Activated T-helper 1 cell treated with anti-CD3 and anti-CD28 coated beads, Interleukin-12 subunit alpha, Interleukin-12 subunit beta, Interleukin-2, Interleukin-4 antibody, amounts not matched to agents 30 ng/mL and 10 ng/mL and 1 ng/mL, durations not matched to agents 14 hours and 24 hours and 36 hours (primary cell): ENCODE measurements at places on chromosomes 6 and 20. TPM values are rescaled to one million over a fixed set of nuclear protein-coding genes. Genes with fewer than 3 reads are reported as not detected.

The TFAP2D gene
- total RNA-seq: not detected in 2 replicates

The ASIP gene
- not detected in 2 replicates for total RNA-seq

The CRISP3 gene
- total RNA-seq: not detected in 2 replicates

The TLDC2 gene
- not detected in 2 replicates for total RNA-seq

The NRN1 gene
- 2.8 and 3.0 TPM in 2 replicates for total RNA-seq

The MYMX gene
- not detected in 2 replicates for total RNA-seq

The KHDC1L gene
- total RNA-seq: not detected in 2 replicates

- H3K4me1 ChIP-seq: peaks cover 44% of the 10 kb centered on the region
- no peak overlapping the region for H3K4me3 ChIP-seq
- peak overlapping the region; percentile 62 for H3K27ac ChIP-seq
Measured at GRCh38 chr6:142833054-142833453, 111.9 kb downstream of the HIVEP2 start.

DNA sequence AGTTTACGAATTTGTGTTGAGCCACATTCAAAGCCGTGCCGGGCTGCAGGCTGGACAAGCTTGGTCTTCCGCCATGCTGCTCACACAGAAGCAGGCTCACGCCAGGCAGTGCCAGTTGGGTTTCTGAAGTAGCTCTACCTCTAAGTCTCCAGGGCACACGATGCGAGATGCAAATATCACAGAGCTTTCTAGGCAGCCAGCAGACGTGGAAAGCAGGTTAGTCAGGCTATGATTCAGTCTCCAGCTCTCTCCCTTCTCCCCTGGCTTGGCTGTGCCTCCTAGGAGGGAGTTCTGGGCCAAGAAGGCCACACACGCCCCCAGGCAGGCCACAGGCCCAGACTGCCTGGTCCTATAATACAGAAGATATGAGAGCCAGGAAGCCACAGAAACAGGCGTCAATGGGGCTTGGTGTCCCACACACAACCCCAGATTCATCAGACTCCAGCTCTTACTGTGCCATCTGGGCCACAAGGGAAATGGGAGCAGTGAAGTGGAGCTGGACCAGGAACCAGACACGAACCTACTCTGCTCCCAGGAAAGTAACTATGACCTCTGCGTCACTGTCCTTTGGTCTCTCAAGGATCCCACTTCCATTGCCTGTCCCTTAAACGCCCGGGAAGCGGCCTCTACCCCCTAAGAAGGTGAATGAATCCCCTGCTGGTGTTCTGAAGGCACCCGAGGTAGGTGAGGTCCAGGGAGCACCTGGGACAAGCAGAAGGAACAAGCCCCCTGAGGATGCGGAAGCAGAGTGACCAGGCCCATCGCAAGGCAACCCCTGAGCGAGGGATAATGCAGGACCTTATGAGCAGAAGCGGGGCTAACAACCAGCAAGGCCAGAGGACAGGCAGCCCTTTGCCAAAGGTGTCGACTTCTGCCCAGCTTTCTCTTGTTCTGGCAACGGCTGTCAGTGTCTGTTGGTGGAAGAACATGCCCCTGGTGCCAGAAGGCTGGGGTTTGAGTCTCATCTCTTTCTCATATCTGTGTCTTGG is 61.2 kb downstream of the GFOD1 start:
- peak overlapping the region; percentile 6 for H3K4me3 ChIP-seq
- peak overlapping the region; percentile 55 for H3K27ac ChIP-seq
- no peak for DNase-seq
- H3K27me3 ChIP-seq: no peaks in the 10 kb centered on the region
- peaks cover 5% of the 10 kb centered on the region for H3K36me3 ChIP-seq

DNA sequence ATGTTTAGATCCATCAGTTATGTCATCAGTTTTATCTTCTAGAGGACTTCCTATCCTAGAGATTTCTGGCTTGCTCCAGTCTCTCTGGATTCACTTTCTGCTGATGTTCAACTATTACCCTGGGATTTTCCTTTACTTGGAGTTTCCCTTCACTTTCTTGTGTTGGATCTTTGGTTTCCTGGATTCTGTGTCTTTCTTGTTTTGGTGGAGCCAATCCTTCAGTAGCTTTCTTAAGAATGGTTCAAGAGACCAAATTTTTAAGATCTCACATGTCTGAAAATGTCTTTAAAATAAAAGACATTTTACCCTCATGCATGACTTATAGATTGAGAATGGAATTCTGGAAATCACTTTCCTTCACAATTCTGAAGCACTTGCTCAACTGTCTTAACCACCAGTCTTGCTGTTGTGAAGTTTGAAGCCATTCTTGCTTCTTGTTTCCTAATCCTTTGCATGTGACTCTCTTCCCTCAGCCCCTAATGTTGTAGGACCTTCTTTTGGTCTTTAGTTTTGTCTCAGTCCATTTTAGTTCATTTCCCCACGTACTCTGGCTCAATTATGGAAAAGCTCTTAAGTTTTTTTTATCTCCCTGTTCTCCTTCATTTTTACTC is 87.9 kb downstream of the ARID1B start:
- H3K36me3 ChIP-seq: peaks cover 2% of the 10 kb centered on the region
- DNase-seq: no peak
- no peaks in the 10 kb centered on the region for H3K27me3 ChIP-seq
- peak overlapping the region; percentile 32 for H3K27ac ChIP-seq
- H3K4me1 ChIP-seq: peaks cover 60% of the 10 kb centered on the region
- no peak overlapping the region for H3K4me3 ChIP-seq

DNA sequence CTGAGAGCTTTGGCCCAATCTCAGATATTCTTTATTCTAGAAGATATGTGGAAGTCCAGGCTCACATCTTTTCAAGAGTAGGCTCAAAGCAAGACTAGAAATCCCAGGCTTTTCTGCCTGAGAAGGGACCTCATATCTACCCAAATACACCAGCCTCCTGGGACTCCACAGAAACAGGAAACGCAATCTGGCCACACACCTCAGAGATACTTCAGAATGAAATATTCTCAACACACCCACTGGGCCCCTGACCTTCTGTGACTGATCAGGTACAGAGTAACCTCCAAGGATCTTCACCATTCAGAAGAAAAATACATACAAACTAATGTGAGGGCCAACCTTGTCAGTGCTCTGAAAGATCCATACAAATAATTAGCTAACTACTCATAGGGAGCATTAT is 183.2 kb downstream of the HIVEP2 start:
- H3K27me3 ChIP-seq: no peaks in the 10 kb centered on the region
- peaks cover 11% of the 10 kb centered on the region for H3K4me1 ChIP-seq
- no peak overlapping the region for H3K4me3 ChIP-seq
- DNase-seq: no peak

DNA sequence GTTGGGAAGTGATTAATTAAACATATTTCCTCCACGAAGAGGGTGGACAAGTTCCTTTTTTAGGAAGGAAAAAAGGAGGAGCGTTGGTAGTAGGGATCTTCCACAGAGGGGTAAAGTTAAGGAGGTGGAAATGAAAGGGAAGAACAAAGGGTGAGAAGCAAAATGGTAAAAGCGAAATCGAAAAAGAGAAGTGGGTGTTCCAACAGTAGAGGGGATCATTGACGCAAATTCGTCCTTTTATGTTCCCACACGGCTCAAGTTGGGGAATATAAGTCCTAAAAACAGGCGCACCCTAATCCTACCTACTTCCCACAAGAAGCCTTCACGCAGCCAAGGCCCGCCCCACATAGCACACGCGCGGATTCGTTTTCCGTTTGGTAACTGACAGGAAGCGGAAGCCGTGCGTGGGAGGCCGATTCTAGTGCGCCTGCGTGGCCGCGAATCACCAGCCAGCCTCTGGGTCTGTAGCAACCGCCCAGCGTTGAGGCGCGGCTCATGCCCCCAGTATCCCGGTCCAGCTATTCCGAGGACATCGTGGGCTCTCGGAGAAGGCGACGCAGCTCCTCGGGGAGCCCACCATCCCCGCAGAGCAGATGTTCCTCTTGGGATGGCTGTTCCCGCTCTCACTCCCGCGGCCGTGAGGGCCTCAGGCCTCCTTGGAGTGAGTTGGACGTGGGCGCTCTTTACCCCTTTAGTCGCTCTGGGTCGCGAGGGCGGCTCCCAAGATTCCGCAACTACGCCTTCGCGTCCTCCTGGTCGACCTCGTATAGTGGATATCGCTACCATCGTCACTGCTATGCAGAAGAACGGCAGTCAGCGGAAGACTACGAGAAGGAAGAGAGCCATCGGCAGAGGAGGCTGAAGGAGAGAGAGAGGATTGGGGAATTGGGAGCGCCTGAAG is at the start of gene NKAPL:
Gene NKAPL, plus strand, starts transcription at position 421 of the 901 bp plus-strand sequence. Its CDS starts 75 bp downstream, at position 496.
- H3K36me3 ChIP-seq: peaks cover 7% of the 10 kb centered on the region
- peak within 1 kb of the TSS; percentile 29 for H3K4me3 ChIP-seq
- peak; percentile 21 for DNase-seq
- peak within 1 kb of the TSS; percentile 26 for H3K27ac ChIP-seq
- peaks cover 12% of the 10 kb centered on the region for H3K27me3 ChIP-seq

DNA sequence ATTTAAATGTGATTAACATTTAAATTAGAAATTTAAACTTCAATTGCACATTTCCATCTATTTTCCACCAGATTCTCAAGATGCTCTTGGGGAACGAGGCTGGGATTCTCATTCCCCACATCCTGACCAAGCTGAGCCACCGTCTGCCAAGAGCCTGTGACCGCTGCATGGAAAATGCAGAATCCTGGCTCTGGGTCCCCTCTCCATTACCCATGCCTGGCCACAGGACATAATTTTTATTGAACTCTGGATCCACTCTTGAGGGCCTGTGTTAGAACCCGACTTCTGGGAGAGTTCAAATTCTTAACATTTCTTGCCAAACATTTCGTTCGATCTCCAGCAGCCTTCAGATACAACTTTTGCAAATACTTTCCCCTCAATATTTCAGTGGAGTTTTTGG is 201.6 kb upstream of the SNX9 start:
- no peak overlapping the region for H3K27ac ChIP-seq
- DNase-seq: no peak
- no peaks in the 10 kb centered on the region for H3K27me3 ChIP-seq

GRCh38 chr20:41510847-41511450 is 107.2 kb downstream of the CHD6 start:
- H3K27ac ChIP-seq: no peak overlapping the region
- DNase-seq: no peak
- H3K4me1 ChIP-seq: peaks cover 14% of the 10 kb centered on the region
- H3K4me3 ChIP-seq: no peak overlapping the region
- H3K27me3 ChIP-seq: no peaks in the 10 kb centered on the region

DNA sequence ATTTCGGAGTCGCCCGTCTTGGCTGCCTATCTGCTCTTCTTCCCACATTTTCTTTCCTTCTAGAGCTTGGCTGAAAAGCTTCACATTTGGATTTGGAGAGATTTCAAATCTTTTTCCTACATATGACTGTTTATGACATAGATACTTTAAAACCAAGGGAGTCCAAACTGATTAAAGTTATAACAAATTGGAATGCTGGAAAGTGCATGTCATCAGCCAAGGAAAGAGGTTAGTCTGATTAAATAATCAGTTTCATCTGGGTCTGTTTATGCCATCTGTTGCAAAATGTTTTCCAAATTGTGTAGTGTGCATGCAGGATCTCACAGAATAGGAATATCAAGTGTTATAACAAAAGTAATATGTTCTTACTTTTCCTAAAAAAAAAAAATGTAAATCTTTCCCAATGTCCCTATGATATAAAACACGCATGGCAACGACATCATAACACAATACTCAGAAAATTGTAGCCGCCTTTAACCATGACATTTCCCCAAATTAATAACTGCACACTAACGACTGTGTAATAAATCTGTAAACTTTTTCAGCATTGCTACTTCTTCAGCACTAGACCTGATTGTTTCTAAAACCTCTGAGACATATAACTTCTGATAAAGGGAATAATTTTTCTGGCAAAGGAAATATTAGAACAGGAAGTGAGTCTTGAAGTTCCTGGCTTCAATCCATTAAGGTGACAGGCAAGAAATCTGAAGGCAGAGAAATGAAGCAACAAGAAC is 230.2 kb upstream of the FOXQ1 start:
- no peak overlapping the region for H3K4me3 ChIP-seq
- no peaks in the 10 kb centered on the region for H3K36me3 ChIP-seq
- H3K27ac ChIP-seq: no peak overlapping the region
- H3K27me3 ChIP-seq: no peaks in the 10 kb centered on the region
- H3K4me1 ChIP-seq: no peaks in the 10 kb centered on the region
- DNase-seq: no peak

- H3K36me3 ChIP-seq: peaks cover 4% of the 10 kb centered on the region
- DNase-seq: no peak
- peaks cover 8% of the 10 kb centered on the region for H3K27me3 ChIP-seq
- H3K4me1 ChIP-seq: peaks cover 46% of the 10 kb centered on the region
Measured at GRCh38 chr20:41616228-41616627, 1.9 kb downstream of the CHD6 start.

DNA sequence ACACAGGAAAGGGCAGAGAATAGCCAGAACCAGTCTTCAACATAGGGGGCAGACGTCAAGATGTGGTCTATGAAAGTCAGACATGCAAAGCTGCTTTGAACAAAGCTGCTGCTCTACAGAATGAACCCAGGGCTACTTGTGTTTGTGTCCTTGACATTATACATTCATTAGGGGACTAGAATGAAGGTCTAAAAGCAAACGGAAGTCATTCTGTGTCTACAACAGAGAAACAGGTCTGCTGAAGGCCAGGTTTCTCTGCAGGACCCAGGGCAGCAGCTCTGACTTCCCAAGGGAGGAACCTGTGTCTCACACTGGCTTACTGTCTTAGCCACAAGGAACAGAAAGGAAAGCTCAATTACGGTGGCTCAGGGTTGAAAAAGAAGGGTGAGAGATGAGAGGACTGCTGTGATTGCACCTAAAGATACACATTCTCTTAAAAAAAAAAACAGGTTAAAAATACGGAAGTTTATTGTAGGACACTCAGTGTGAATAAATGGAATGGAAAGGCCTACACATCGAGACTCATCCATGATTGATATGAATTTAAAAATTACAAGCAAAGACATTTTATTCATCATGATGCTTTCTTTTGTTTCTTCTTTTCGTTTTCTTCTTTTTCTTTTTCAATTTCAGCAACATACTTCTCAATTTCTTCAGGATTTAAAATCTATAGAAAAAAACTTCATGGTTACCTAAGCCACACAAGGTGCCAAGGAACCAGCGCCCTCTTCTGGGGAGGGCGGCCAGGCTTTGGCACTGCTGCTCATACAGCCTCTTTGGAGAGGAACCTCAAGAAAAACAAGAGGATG is 6.7 kb downstream of the PSMA7 start:
- H3K4me1 ChIP-seq: peaks cover 50% of the 10 kb centered on the region
- DNase-seq: peak; percentile 49
- H3K4me3 ChIP-seq: no peak overlapping the region
- H3K27ac ChIP-seq: no peak overlapping the region
- H3K27me3 ChIP-seq: no peaks in the 10 kb centered on the region

- no peak for DNase-seq
- no peak overlapping the region for H3K27ac ChIP-seq
- peaks cover 24% of the 10 kb centered on the region for H3K27me3 ChIP-seq
- no peaks in the 10 kb centered on the region for H3K4me1 ChIP-seq
Measured at GRCh38 chr20:64244281-64244805, 11.2 kb upstream of the PCMTD2 start.

- no peaks in the 10 kb centered on the region for H3K27me3 ChIP-seq
- H3K4me3 ChIP-seq: no peak overlapping the region
- H3K36me3 ChIP-seq: peaks cover 9% of the 10 kb centered on the region
- H3K4me1 ChIP-seq: no peaks in the 10 kb centered on the region
- H3K27ac ChIP-seq: no peak overlapping the region
Measured at GRCh38 chr20:17617868-17618672, 48.2 kb downstream of the DSTN start.

DNA sequence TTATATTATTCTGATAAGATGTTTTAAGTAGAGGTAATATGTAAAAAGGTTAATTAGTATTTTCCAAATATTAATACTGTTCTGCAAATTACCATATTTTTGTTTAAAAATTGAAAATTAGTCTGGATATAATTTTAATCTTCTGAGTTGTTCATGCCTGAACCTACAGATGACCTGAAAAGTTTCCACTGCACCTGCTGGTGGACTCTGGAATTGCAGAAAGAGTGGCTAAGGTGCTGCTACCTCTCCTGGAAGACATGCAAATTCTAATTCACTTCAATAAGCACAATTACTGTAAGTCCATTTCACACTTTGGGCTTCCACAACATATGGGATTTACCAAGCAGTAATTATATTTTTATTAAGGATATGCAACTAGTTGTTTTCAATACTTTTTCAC is 77.7 kb upstream of the OLIG3 start:
- no peaks in the 10 kb centered on the region for H3K36me3 ChIP-seq
- no peak overlapping the region for H3K4me3 ChIP-seq
